Stimulated activated CD4-positive, alpha-beta T cell treated with anti-CD3 and anti-CD28 coated beads, Interleukin-15, amount 100 ng/mL, for 1 hour (primary cell): ENCODE measurements at places on chromosomes 7 and 10.

DNA sequence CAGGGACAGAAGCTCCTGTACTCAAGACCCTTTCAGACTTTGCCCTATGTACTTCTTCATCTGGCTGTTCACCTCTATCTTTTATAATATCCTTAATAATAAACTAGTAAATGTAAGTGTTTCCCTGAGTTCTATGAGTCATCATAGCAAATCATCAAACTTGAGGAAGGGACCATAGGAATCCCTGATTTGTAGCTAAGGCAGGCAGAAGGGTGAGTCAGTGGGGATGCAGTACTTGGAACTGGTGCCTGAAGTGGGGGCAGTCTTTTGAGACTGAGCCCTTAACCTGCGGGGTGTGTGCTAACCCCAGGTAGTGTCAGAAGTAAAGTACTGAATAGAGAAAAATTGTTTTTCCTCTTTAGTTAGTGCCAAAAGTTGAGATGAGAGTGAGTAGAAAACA, 6.2 kb upstream of the TMEM243 start:
- DNase-seq: no peak

DNA sequence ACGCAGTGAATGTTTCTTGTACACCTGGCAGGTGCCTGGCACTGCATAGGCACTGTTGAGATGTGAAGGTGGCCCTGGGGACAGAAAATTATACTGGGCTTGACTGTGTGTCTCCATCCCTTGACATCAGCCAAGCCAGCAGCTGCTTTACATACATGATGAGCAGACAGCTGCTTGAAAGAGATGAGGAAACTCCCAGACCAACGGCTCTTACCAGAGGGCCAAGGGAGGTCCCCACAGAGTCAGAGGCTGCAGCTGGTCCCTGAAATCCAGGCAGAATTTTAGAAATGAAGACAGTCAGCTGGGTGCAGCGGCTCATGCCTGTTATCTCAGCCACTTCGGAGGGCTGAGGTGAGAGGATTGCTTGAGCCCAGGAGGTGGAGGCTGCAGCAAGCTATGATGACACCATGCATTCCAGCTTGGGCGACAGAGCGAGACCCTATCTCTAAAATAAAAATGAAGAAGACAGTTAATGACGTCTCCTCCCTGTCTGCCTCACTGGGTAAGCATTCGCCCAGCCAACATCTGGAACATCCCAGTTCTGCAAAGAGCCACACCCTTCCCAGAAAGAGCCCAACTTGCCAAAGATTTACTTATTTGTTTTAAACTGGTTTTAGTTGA, 17.6 kb downstream of the LIMK1 start:
- DNase-seq: no peak

DNA sequence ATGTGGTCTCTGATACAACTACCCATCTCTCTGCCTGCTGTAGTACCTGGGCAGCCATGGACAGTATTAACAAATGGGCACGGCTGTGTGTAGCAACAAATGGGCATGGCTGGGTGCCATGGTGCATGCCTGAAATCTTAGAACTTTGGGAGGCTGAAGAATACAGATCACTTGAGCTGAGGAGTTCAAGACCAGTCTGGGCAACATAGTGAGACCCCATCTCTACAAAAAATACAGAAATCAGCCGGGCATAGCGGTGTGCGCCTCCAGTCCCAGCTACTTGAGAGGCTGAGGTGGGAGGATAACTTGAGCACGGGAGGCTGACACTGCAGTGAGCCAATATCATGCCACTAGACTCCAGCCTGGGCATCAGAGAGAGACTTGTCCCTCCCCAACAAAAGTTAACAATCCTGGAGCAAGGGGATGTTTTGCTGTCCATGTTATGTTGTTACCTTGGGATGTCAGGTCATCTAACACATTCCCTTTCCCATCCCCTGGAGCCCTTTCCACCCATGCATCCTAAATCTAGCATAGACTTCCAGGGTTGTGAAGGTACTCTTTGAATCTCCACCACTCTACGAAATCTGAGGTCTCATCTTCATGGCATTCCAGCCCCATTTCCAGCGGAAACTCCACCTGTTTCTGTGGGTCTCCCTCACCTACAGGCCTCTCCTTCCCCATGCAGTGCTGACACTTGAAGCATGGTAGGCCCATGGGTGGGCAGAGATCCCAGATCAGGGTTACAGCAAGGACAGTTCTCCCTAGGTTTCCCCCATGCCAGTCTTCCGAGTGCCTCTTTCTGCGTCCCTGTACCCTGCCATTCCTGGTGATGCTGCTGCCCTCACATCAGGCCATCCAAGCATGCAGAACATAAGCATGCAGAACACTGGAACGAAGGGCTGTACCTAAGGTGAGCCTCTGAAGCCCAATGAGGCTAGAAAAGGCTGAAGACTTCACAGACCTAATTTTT, 13.1 kb downstream of the FXYD4 start:
- no peak for DNase-seq

- DNase-seq: no peak
Observed at GRCh38 chr10:121741248-121741792, 143.1 kb upstream of the FGFR2 start.

GRCh38 chr10:54282012-54282411, 519.0 kb downstream of the PCDH15 start:
- no peak for DNase-seq

GRCh38 chr10:63608511-63608910, 87.3 kb downstream of the REEP3 start:
- no peak for DNase-seq
